ENCODE measurements at places on chromosomes 6 and 20.

DNA sequence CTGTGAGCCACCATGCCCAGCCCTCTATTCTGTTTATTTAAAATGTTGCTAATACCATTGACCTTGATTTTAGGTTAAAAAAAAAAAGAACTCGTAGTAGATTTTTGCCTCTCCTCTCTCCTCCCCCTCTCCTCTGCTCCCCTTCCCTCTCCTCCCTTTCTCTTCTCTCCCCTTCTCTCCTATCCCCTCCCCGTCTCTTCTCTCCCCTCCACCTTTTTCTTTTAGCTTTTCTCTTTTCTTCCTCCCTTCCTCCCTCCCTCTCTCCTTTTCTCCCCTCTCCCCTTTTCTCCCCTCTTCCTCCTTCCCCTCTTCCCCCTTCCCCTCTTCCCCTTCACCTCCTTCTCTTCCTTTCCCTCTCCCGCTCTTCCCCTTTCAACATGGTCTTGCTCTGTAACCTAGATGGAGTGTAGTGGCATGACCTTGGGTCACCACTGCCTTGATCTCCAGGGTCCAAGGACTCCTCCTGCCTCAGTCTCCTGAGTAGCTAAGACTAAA lies 223.8 kb downstream of the ZFAND3 start:
- no peak for DNase-seq

- DNase-seq, result no peak
Measured at GRCh38 chr20:32819992-32820697, 391 bp downstream of the MAPRE1 start.

DNA sequence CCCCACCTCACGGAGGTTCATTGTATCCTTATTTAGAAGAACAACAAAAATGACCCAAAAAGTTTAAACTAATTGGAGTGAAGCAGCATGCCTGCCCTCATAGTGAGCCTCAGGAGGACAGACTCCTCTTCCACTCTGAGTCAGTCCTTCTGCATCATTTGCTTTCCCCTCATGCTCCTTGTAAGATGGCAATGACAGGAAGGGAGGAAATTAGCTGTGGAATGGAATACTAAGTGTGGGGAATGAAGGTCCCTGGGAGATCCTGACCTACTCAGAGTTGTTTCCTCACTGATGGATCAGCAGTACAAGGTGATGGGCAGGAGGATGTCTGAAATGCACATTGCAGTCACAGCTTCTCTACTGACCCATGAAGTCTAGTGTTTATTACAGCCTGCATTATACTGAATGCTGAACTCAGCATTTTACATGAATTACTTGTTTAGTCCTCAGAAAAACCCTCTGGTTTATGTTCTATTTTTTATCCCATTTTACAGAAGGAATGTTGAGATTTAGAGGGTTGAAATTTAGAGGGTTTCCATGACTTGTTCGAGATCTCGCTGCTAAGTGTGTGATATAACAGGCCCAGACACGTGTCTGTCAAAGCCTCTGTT lies 212.0 kb upstream of the PCSK2 start:
- no peak for DNase-seq

DNA sequence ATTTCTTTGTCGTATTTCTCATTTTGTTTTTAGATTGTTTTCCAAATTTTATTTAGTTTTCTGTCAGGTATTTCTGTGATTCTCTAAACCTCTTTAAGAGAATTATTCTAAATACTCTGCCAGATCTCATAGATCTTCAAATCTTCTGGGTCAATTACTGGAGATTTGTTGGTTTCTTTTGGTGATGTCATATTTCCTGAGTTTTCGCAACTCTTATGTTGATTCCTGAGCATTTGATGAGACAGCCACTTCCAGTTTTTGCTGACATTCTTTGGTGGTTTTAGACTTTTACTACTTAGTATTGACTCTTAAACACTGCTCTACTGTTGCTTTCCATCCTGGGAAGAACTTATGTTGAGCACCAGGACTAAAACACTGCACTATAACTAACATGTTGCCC lies 21.9 kb downstream of the ADGB start:
- no peak for DNase-seq

DNA sequence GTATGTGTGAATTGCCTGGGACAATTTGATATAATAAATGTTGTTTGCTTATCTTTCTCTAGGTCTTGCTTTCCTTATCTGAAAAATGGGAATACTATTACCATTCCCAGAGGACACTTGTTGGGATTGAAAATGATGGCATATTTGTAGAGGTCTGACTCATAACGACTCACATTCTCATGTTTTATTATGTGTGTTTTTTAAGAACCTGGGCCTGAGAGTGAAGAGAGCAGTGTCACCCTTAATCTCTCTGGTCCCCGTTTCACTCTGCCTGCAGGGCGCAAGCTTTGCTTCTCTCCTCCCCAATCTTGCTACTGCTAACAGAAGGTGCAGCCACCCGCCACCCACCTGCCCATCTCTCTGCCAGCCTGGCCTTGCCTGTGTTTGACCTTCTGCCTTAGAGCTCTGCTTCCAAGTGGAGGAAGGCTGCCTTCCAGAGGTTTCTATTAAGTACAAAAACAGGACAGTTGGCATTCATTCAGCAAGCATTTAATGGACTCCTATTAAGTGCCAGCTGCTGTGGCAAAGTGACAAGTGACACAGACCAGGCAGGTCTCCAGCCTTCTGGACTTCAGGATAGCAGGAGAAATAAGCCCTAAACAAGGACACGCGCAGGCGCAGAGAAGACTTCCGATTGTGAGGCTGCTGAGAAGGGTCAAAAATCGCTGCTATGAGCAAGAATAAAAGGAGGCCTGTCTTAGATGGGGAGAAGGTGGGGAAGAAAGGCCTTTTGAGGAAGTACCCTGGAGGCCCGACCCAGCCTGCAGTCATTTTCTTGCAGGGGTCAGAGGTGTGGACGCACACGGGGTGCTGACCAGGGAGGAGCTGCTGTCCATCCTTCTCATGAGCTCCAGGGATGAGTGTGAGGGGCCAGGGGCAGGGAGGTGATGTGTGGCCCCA lies 112.5 kb downstream of the JPH2 start:
- no peak for DNase-seq

DNA sequence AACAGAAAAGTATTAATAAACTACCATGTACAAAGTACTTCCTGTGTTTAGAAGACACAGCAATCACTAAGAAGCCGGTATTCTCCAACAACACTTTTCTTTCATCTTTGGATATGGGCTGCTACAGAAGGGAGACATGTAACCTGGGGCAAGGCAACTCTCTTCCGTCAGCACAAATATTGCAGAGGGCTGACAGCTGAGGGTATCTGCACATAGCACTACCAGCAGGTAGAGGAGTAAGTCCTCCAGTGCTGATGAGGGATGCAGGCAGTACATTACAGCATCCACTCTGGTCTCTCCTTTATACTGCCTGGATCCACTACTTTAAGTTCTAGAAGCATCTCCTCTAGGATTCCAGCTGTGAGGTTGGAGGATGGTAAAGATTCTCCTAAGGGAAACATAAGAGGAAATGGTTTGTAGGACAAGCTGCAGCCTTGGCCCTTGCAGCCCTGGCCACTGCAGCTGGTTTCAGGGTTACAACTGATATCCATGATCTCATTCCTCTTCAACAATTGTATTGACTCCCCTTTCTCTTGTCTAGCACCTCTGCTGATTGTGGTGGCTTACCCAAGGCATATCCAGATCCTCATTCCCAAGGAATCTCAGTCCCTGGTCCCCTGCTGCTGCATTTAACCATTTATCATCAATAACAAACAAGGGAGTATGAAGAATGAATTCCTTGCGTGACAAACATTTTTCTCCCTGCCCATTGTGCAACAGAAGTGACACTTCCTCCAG lies 110.7 kb upstream of the ADGRF1 start:
- no peak for DNase-seq

DNA sequence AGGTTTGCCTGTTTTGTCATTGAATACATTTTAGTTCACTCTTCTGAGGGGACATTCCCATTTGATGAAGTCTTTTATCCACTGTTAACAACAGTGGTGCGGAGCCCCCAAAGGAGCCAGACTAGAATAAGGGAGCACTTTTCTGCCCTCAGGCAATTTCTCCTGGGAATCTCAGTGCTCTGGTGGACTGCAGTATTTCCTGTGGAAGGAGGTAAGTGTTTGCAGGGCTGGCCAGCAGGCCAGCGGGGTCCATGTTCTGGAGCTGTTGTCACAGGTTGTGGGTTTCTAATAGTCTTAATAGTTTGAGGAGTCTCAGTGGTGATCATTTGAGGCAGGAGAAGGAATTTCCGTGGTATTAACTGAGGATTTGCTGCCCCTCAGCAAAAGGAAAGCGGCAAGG lies 83.5 kb downstream of the ASXL1 start:
- no peak for DNase-seq

DNA sequence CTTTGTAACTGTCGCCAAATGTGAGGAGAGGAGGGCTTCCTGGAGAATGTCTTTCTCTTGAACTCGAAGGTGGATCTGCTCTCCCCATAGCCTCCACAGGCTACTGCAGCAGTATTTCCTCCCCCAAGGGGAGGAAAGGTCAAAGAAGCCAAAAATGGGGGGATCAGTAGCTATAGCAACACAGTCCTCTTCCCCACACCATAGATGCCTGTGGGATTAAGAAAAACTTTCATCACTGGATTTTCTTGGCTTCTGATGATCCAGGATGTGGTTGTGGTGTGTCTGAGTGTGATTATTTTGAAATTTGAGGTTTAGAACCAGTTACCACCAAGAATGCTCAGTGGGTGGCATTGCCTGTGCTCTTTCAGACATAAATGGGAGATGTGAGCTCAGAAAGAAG lies 140.1 kb upstream of the SPACA1 start:
- DNase-seq, result no peak

GRCh38 chr20:45948742-45949541 lies 14.5 kb downstream of the PCIF1 start:
- DNase-seq, result no peak

DNA sequence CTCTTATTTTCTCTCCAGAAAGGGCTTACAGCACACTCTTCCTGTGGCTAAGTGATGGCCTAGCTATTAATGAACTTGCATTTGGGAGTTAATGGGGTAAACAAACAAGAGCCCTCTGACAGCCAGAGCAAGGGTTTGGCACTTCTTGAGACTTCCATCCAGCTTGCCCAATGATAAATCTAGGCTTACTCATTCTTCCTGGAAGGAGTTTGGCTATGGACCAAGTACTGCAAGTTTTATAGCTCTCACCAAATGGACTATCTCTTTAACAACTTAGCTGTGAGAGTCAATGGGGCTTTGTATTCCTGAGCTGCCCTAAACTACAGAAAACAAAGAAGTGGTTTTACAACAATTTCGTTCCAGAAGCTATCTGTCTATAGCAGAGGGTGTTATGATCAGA lies 16.7 kb upstream of the PI3 start:
- DNase-seq, result no peak

DNA sequence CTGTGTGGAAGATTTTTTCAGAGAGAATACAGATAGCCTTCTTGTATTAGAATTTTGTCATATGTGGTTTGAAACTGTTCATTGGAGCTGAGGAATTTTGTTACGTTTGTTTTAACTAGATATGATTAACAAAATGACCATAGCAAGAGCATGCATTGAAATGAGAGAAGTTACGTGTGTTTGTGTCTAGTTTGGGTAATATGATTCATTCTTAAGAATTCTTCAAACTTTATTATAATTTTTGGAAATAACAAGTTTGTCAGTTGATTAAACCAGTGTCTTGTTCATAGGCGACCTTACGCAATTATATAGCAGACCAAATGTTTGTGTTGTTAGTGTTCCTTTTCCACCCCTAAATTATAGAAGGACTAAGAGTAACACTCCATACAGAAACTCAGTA lies 5.5 kb downstream of the GMNN start:
- no peak for DNase-seq

GRCh38 chr6:158605266-158605878 lies 39.2 kb downstream of the DYNLT1 start:
- no peak for DNase-seq

- no peak for DNase-seq
Measured at GRCh38 chr6:156809034-156809433, 31.9 kb downstream of the ARID1B start.

DNA sequence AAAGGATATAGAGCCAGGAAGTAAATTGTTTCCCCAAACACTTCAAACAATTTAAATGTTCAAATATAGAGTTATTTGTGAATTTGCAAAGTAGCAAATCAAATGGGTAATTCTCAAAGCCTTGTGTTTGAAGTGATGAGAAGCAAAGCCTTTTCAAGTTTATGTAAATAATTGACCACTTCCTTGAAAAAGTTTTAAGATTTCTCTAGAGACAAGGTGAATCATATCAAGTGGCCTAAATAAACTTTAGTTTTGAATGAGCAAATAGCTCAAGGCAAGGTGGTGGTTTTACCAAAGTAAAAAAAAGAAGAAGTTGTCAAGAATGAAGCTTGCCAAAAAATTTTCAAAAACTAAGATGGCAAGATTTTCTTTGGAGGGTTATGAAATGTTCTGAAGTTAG lies 42.6 kb upstream of the IFNGR1 start:
- DNase-seq, result no peak

DNA sequence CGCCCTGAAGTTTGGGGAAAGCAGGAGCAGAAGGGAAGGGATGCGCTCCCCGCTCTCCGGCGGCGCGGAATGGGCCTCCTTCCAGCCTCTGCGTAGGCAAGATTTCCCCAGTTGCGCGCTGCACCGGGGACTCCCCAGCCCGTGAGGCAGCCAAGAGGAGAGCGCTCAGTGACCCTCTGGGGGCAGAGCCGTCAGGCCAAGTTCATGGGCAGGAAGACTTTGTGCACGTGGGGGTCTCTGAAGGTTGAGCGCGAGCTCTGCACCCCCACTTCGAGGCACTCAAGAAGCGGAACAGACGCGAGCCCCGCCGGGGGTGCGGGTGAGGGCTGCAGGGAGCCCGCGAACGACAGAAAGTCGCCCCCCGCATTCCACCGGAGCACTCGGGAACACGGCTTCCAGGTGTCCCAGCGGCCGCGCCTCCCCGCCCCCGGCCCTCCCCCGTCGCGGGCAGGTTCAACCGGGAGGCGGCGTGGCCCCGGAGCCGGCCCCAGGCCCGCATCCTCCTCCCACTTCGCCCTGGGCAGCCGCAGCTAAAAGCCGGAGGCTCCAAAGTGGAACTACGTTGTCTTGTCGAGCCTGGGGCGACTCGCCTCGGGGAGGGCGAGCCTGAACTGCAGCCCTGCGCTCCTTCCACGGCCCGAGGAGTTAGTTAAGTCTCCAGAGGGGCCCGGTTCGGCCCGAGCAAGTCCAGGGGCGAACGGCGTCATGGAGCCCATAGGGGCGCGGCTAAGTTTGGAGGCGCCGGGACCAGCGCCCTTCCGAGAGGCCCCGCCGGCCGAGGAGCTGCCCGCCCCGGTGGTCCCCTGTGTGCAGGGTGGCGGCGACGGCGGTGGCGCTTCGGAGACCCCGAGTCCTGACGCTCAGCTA lies at the start of gene PPP1R3G:
Gene PPP1R3G, plus strand, starts transcription at position 561 of the 867 bp plus-strand sequence. Its CDS starts 145 bp downstream, at position 706.
- peak; percentile 88 for DNase-seq

GRCh38 chr6:31118178-31118577 lies 2.1 kb downstream of the CDSN start:
- peak; percentile 54 for DNase-seq

DNA sequence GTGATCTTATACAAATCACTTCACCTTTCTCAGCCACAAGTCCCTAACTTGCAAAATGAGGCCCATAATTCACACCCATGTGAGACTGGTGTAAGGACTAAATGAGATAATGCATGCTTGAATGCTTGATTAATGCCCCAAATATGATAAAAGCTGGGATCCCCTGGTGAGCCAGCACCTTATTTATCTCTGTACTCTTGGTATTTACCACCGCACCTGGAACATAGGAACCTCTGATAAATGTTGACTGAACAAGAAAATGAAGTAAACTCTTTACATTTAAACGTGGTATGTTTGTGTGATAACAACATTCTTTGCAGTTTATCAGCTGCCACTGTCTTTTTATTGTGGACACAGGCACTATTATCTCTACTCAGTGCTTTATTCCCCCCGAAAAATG lies 2.5 kb upstream of the APOBEC2 start:
- no peak for DNase-seq

GRCh38 chr20:17227669-17228623 lies 1.1 kb downstream of the PCSK2 start:
- peak; percentile 52 for DNase-seq

All from aorta (tissue), 5 donors.